Activated CD8-positive, alpha-beta T cell treated with anti-CD3 and anti-CD28 coated beads, Interleukin-2, amount 10 ng/mL, durations not matched to agents 7 days and 5 days (primary cell): ENCODE measurements at places on chromosomes 16 and 17. TPM values are rescaled to one million over a fixed set of nuclear protein-coding genes. Genes with fewer than 3 reads are reported as not detected.

The KRTAP2-1 gene
- total RNA-seq: not detected

The RNF157 gene
- total RNA-seq: 165 TPM

The TP53TG3 gene
- total RNA-seq: not detected

The SLX4 gene
- 16.3 TPM for total RNA-seq

The SYT17 gene
- total RNA-seq: not detected

The ACBD4 gene
- 10.0 TPM for total RNA-seq

The KRTAP9-4 gene
- total RNA-seq: not detected

GRCh38 chr17:40901981-40902474, 17.0 kb upstream of the KRT20 start:
- DNase-seq: no peak

GRCh38 chr17:1576500-1576899, 13.9 kb upstream of the PITPNA start:
- DNase-seq: no peak

DNA sequence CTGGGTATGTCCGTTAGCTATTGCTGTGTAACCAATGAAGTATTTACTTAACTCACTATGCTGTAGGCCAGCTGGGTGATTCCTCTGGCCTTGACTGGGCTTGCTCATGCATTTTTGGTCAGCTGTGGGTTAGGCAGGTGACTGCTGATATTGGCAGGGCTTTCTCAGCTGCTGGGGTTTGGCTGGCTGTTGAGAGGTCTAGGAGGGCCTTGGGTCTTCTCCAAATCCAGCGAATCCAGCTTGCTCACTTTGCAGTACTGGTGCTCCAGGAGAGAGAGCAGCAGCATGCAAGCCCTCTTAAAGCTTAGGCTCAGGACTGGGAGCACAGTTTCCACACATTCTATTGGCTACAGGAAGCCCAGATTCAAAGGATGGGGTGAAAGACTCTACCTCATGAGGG, 270.1 kb downstream of the PHKB start:
- DNase-seq: no peak

DNA sequence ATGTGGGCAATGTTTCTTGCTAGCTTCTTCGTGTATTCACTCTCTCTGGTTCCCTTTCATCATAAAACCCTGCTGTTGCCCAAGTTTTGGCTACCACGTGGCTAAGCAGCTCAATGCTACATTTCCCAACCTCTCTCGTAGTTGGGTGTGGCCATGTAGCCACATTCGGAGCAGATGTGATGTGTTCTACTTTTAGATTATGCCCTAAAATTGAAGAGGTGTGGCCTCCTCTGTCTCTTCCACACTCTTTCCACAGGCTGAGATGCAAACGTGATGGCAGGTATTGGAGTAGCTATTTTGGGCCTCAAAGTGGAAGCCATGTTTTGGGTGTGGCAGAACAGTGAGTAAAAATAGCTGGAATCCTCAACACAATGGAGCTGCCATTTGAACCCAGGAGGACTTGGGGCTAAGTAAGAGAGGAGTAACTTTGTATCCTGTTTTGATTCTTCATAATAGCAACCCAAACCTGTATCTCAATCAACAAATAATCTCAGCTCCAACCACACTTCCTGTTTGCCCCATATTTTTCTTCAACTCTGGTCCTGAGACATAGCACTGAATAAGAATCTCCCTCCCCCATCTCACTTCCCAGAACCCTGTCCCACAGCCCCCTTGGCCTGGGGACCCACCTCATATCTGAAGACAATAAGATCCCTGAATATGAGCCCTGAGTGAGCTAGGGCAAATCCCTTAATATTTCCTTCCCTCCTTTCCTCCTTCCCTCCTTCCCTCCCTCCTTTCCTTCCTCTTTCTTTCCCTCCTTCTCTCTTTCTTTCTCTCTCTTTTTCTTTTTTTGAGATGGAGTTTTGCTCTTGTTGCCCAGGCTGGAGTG, 4.0 kb downstream of the NUPR1 start:
- no peak for DNase-seq

- DNase-seq: no peak
Measured at GRCh38 chr16:72013389-72013788, 4.8 kb downstream of the DHODH start.

- no peak for DNase-seq
Measured at GRCh38 chr17:413016-413350, 60.4 kb upstream of the RPH3AL start.

DNA sequence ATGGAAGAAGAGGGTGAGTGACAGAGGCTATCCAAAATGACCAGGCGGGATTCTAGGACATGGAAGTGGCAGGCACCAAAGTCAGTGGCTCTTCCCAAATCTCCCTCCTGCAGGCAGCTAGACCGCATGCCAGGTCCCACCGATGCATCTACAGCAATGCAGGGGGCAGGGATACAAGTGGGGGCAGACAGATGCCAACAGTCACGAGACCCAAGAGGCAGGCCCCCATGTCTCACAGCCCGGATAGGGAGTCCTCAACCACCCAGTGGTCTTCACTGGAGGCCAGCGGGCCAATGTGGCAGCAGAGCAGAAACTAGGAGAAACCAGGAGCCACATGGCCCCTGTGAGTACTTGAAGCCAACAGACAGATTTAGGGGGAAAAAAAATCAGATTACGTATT, 20.0 kb downstream of the NPLOC4 start:
- DNase-seq: no peak

DNA sequence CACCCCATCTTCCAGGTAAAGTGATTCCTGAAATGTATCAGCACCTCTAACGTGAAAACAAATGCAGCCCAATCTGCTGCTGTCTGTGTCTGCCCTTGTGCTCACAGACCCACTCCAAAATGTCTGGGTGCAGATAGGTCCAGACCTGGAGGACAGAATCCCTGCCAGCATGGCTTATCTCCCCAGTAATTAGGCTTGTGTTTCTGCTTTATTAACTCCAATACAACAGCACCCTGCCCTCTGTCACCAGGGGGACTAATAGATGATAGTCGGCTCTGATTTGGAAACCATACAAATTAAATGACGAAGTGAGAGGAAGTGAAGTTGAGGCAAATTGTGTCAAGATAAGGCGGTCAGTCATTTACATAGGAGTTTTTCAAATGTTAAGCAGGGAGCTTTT, 608.3 kb upstream of the SALL1 start:
- no peak for DNase-seq

- DNase-seq: peak; percentile 47
Measured at GRCh38 chr16:88534638-88535190, 35.5 kb upstream of the ZC3H18 start.

GRCh38 chr16:82756283-82756599, 129.5 kb downstream of the CDH13 start:
- no peak for DNase-seq

- no peak for DNase-seq
Measured at GRCh38 chr17:2700491-2701141, 10.9 kb downstream of the CLUH start.

- no peak for DNase-seq
Measured at GRCh38 chr16:82182266-82183003, 12.4 kb upstream of the MPHOSPH6 start.

- DNase-seq: no peak
Measured at GRCh38 chr17:57466017-57466471, 209.7 kb downstream of the MSI2 start.

DNA sequence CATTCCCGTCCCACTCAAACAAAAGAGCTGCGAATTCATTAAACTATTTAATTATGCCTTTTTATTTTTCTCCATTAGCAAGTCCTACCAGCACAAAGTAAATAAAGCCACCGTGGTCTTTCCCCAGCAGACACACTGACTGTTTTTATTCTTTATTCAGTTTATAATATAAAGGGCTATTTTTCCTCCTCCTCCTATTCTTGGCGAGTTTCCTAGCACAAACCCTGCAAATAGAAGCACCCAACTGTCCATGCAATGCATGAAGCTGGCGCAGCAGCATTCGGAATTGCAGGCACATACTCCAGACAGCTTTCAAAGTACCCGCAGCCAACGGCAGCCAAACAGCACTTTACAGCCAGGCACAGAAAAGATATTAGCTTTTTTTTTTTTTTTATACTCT, 583.4 kb upstream of the PSMD7 start:
- no peak for DNase-seq

DNA sequence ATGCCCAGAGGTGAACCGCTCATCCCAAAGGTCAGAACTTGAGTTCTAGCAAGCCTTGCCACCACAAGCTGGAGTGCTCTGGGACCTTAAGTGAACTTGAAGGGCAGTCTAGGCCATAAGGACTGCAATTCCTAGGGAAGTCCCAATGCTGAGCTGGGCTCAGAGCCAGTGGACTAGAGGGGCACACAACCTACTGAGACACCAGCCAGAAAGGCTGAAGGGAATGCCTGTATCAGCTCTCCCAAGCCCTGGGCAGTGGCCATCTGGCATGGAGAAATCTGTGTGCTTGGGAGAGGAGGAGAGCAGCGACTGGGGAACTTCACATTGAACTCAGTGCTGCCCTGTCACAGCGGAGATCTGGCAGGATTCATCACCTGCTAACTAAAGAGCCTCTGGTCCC, 201.3 kb downstream of the CEP112 start:
- DNase-seq: no peak

- DNase-seq: peak; percentile 71
Measured at GRCh38 chr17:40607641-40608040, 40.0 kb downstream of the SMARCE1 start.

- DNase-seq: no peak
Measured at GRCh38 chr17:77101521-77102410, 39.0 kb upstream of the SEC14L1 start.
